Nephron progenitor cell (in vitro differentiated cells): ENCODE measurements at places on chromosomes 6 and 20.

GRCh38 chr6:139161817-139162284 lies 27.0 kb downstream of the HECA start:
- H3K36me3 ChIP-seq: peaks cover 14% of the 10 kb centered on the region
- H3K4me1 ChIP-seq: peaks cover 31% of the 10 kb centered on the region
- no peak for DNase-seq

GRCh38 chr20:44074252-44075151 lies 112.5 kb downstream of the JPH2 start:
- H3K4me3 ChIP-seq: no peak overlapping the region
- no peaks in the 10 kb centered on the region for H3K36me3 ChIP-seq
- no peak for DNase-seq
- H3K4me1 ChIP-seq: peaks cover 6% of the 10 kb centered on the region
- peaks cover 16% of the 10 kb centered on the region for H3K27me3 ChIP-seq

GRCh38 chr6:46998436-46999017 lies 43.6 kb downstream of the ADGRF1 start:
- no peaks in the 10 kb centered on the region for H3K36me3 ChIP-seq
- H3K27ac ChIP-seq: no peak overlapping the region
- H3K4me1 ChIP-seq: no peaks in the 10 kb centered on the region

DNA sequence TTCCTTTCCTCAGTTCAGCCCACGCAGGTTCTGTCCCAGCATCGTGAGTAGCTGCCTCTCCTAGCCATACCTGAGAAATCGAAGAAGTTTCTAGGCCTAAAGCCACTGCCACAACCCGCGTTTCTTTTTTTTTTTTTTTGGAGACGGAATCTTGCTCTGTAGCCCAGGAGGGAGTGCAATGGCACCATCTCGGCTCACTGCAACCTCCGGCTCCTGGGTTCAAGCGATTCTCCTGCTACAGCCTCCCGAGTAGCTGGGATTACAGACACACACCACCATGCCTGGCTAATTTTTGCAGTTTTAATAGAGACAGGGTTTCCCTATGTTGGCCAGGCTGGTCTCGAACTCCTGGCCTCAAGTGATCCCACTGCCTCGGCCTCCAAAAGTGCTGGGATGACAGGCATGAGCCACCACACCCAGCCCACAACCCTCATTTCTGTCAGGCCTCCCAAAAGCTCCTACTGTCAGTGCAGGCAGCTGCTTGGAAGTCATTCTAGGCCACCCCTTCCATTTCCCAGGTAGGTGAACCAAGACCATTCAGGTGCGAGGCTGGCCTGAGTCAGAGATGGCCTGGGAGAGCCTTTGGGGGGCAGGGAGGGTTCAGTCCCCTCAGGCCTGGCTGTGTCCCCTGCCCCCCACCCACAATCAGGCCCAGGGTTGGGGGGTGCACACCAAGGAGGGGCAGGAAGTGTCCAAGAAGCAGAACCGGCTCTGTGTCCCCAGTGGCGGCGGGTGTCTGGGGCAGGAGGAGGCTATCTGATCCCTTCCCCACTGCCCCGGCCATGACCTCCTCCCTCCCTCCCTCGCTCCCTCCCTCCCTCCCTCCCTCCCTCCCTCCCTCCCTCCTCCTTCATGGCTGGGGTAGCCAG lies 47.2 kb downstream of the NOL4L start:
- peak; percentile 63 for DNase-seq
- peak overlapping the region; percentile 84 for H3K4me3 ChIP-seq
- peaks cover 79% of the 10 kb centered on the region for H3K4me1 ChIP-seq

DNA sequence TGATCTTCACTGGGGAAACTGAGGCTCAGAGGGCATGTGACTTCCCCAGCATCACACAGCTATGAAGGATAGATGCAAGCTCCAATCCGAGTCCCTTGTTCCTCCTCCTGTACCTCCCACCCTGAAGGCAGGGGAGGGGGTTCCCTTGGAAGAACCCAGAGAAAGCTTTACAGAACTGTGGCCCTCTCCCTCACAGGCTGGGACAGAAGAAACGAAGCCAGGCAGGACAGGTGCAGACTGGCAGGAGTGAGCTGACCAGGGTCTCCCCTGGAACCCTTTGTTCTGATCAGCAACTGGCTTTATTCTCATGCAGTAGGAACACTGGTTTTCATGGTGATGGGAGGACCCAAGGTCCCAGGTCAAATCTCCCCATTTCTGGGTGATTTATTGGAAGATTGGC lies 90.2 kb downstream of the TMEM242 start:
- no peaks in the 10 kb centered on the region for H3K36me3 ChIP-seq
- H3K4me1 ChIP-seq: peaks cover 55% of the 10 kb centered on the region
- no peak overlapping the region for H3K27ac ChIP-seq
- no peak overlapping the region for H3K4me3 ChIP-seq
